ENCODE measurements at places on chromosomes 1 and 21. TPM values are rescaled to one million over a fixed set of nuclear protein-coding genes. Genes with fewer than 3 reads are reported as not detected.

The MYBPH gene
- not detected for total RNA-seq

The SLC45A1 gene
- total RNA-seq: 2.9 TPM

The PRAMEF20 gene
- not detected for total RNA-seq

The OR10J1 gene
- total RNA-seq: not detected

The SEC16B gene
- 5.7 TPM for total RNA-seq

The FYB2 gene
- not detected for total RNA-seq

The SPRR2E gene
- total RNA-seq: not detected

The TNFSF4 gene
- total RNA-seq: 0.54 TPM

The RALGPS2 gene
- 11.5 TPM for total RNA-seq

The C2CD2 gene
- total RNA-seq: 18.2 TPM

The RGS7 gene
- 4.5 TPM for total RNA-seq

The RNU1-1 gene
- 1,438 TPM for total RNA-seq

The KCNK2 gene
- total RNA-seq: not detected

The MATN1 gene
- total RNA-seq: 0.47 TPM

The GBP5 gene
- not detected for total RNA-seq

The FCRL5 gene
- total RNA-seq: not detected

The TMPRSS3 gene
- not detected for total RNA-seq

The CRNN gene
- not detected for total RNA-seq

The SLC6A17 gene
- 1.6 TPM for total RNA-seq

The FMOD gene
- 0.85 TPM for total RNA-seq

The PLA2G4A gene
- 4.1 TPM for total RNA-seq

The FAAH gene
- 15.0 TPM for total RNA-seq

The USH2A gene
- total RNA-seq: not detected

The FCRLA gene
- not detected for total RNA-seq

The SERTAD4 gene
- 71.7 TPM for total RNA-seq

The RNU1-3 gene
- total RNA-seq: 1,620 TPM

The PKNOX1 gene
- total RNA-seq: 12.9 TPM

The CDC20 gene
- 14.5 TPM for total RNA-seq

The KRTAP26-1 gene
- total RNA-seq: not detected

The OR2T2 gene
- not detected for total RNA-seq

The ACKR1 gene
- total RNA-seq: not detected

The SLC35F3 gene
- not detected for total RNA-seq

Data from chondrocyte (in vitro differentiated cells).